EH (cell line): ENCODE measurements at places on chromosomes 1 and 21.
A peak's percentile ranks its signal among the peaks of the same experiment; 100 is the strongest.

- no peak for DNase-seq
Measured at GRCh38 chr1:175704621-175705020, 38.8 kb downstream of the TNR start.

DNA sequence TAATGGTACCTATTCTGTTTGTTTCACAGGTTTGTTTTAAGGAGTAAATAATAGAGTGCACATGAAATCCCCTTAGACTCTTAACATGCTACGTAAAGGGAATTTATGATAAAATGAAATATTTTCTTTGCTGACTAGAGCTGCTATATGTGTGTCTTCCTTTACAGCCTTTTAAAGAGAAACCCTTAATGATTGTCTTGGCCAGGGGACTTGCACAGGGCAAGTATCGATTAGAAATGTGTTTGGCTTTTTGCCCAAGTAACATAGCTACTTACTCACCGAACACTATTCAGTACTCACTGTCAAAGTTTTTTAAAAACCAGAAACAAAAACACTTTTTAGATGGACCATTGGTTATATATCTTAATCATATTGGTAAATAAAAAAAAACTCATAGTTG, 71.3 kb upstream of the KIAA1614 start:
- DNase-seq, result peak; percentile 14

DNA sequence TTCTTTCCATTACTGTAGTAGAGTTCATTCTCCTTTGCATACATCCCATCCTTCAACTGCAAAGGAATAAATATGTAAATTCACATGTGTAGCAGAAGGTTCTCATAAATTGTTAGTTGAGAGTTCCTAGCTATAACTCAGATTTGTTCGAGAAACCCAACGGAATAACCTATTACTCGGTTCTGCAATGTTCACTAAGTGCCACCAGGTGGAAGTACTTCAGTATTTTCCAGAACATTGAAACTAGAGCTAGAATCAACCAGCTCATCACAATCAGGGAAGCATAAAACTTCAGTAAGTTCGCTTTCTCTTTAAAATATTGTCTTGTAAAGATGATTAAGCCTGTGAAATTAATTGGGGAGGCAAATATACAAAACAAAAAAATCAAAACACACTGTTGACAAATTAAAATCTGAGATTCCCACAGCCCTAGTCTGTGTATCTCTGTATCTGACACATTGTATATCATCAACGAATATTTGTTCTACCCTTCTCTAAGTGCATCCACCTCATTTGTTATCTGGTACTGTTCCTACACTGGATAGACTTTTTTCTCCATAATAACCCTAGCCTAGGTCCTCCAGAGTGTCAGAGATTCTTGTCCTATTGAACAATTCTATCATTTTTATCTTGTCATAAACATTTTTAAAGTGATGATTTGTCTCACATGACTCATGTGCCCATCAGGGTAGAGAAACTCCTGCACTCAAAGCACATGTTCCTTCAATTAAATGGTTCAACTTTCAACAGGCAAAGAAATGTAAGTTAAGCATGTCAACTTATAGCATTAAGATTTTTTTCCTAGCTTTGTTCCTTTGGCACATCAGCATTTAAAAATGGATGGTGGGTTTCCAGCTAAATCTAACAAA, 31.9 kb downstream of the MROH9 start:
- peak; percentile 60 for DNase-seq

- peak; percentile 29 for DNase-seq
Measured at GRCh38 chr1:44646261-44647110, 27.8 kb downstream of the TMEM53 start.

DNA sequence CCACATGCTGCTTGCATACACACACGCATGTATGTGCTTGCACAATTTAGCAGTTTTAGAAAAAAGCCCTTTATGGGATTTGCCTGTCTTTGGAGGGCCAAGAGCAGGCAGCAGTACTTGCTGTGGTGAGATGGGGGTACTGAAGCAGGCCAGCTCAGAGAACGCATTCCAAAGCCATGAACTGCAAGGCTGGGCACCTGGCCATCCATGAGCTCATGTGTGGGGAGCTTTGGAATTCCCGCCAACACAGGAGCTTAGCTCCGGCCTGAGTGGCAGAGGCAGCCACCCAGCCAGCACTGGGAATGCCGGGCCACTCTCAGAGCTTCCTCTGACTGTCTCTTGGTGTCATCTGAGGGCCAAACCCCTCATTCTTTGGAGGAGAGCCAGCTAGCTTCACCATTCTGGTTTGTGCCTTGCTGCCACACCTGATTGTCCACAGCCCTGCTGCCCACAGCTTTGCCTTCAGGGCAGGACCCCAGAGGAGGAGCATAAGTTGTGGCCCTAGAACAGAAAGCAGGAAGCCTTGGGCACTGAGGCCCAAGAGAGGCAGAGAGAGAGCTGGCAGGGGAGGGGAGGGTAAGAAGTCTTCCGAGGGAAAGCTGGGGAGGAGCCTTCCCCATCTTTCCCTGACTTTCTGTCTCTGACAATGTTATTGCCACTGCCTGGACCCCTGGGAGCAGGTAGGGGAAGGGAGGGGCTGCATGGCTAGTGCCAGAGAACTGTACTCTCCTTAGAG, 92.1 kb upstream of the POU3F1 start:
- peak; percentile 98 for DNase-seq

GRCh38 chr1:19423130-19423529, 62.2 kb downstream of the CAPZB start:
- DNase-seq, result peak; percentile 78

GRCh38 chr1:8239306-8240023, 78.4 kb upstream of the SLC45A1 start:
- DNase-seq, result peak; percentile 18

DNA sequence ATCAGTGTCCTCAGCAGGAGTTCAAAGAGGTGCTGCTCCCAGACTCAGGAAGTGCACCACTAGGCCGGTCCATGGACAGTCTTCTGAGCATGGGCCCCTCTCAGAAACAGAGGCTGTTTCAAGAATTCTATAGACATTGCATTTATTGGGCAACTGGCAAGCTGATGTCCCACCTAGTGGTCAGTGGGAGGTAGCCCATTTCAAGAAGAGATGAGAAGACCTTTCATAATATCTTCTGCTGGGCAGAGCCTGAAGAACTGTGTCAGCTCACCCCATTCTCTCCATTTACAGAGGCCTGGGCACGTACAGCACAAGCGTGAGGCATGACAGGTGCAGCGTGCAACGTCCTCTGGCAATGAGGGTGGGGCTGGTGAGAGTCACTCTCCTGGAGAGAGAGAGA, 216.0 kb downstream of the DYRK1A start:
- peak; percentile 66 for DNase-seq

DNA sequence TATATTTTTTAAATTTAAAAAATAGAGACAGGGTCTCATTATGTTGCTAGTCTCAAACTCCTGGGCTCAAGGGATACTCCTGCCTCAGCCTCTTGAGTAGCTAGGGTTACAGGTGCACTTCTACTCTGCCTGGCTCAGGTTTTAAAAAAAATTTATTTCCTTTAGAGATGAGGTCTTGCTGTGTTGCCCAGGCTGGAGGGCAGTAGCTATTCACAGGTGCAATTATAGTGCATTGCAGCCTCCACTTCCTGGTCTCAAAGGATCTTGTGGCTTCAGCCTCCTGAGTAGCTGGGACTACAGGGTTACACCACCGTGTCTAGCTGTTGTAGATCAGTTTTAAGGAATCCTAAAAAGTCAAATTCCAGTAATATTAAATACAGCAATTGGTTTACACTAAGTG, 5.0 kb downstream of the RNF11 start:
- DNase-seq, result no peak

GRCh38 chr1:156746728-156747631, 4.5 kb downstream of the HDGF start:
- peak; percentile 96 for DNase-seq
